ENCODE measurements at places on chromosomes 1 and 21.

DNA sequence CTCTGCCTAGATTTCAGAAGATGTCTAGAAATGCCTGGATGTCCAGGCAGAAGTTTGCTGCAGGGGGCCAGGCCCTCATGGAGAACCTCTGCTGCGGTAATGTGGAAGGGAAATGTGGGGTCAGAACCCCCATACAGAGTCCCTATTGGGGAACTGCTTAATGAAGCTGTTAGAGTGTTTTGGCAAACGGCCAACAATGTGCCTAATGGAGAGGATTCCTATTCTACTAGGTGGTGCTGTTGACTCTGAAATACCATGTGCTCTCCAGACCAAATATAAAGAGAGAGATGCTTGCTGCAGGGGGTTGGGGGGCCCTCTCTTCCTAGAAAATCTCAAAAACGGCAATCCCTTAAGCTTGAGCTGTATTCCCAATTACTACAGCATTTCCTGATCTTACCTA is 57.1 kb upstream of the DR1 start:
- no peak for DNase-seq

- no peak for DNase-seq
Measured at GRCh38 chr21:46038341-46038829, 56.8 kb downstream of the COL6A1 start.

DNA sequence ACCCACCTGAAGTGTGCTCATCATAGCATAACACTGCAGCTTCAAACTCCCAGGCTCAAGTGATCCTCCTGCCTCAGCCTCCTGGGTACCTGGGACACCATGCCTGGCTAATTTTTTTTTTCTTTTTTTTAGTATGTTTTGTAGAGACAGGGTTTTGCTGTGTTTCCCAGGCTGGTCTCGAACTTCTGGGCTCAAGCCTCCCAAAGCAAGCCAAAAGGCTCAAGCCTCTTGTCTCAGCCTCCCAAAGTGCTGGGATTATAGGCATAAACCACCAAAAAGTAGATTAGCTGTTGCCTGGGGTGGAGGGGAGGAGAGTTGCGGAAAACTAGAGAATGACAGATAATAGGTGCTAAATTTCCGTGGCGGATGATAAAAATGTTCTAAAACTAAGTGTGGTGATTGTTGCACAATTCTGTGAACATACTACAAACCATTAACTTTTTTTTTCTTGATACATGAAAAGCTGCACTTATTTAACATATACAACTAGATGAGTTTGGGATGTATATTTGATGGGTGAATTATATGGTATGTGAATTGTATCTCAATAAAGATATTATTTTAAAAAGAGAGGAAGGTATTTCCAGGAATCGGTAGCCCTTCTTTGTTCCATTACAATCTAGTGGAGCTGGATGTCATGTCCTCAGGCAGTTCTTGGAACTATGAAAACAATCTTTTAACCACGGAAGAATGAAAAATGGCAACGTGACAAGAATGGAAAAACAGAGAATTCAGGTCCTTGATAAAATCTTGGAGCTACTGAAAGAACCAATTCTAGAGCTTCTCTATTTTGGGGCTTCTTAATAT is 27.3 kb upstream of the MED18 start:
- no peak for DNase-seq

GRCh38 chr1:33637846-33638440 is 165.5 kb downstream of the ZSCAN20 start:
- DNase-seq: no peak

- peak; percentile 46 for DNase-seq
Measured at GRCh38 chr1:1281533-1282321, 1.5 kb downstream of the SCNN1D start.

DNA sequence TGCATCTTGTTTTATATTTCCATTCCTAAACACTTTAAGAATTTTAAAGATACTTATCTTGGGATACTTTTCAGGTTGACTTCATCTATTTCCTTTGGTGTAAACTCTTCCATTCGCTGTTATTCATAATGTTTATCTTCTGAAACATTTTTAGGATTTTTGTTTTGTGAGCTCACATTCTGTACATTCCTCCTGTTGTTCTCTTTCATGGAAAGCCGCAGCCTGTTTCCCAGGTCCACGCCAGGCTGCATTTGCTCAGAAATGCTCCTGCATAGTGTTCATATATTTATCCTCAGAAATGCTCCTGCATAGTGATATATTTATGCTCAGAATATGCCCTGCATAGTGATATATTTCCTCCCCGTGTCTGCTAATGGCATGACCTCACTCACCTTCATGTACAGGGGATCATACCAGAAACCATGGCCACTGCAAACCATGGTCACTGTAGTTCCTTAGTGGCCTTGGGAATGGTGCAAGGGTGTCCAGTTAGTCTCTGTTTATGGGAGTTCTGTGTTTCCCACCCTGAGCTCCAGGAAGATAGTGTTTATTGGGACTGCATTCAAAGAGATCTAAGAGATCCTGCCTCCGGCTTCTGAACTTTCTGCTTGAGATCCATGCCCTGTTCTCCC is 153.9 kb upstream of the GREM2 start:
- DNase-seq: no peak

DNA sequence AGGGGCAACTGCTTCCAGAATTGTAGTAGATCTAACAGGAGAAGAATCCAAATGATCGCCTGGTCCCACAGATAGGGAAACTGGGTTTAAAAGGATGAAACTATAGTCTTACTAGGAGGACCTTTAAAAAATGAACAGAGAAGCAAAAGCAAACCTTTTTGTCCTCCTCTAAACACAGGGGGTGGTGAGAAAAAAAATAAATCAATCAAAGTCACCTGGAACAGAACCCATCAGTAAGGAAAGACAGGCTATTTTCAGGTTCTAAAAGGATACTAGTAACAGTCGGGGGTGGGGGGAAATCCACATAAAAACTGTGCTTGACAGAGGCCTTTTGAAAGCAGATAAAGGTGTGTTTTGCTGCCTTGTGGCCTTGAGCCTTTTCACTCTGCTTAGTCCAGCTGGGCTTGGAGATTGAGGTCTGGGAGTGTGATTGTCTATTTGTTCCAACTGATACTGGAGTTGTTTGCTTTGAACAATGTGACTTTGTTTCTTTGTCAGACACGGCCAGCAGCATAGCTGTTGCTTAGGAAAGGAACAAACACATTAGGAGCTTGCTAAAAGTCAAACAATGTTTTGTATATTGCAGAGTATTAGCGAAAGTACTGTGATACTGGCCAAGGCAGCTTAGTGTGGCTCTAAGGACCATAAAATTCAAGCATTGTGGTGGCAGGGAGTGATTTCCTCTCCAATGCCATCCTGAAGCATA is 141.1 kb upstream of the IRF2BP2 start:
- no peak for DNase-seq

GRCh38 chr1:100332331-100332730 is 20.0 kb upstream of the CDC14A start:
- no peak for DNase-seq

DNA sequence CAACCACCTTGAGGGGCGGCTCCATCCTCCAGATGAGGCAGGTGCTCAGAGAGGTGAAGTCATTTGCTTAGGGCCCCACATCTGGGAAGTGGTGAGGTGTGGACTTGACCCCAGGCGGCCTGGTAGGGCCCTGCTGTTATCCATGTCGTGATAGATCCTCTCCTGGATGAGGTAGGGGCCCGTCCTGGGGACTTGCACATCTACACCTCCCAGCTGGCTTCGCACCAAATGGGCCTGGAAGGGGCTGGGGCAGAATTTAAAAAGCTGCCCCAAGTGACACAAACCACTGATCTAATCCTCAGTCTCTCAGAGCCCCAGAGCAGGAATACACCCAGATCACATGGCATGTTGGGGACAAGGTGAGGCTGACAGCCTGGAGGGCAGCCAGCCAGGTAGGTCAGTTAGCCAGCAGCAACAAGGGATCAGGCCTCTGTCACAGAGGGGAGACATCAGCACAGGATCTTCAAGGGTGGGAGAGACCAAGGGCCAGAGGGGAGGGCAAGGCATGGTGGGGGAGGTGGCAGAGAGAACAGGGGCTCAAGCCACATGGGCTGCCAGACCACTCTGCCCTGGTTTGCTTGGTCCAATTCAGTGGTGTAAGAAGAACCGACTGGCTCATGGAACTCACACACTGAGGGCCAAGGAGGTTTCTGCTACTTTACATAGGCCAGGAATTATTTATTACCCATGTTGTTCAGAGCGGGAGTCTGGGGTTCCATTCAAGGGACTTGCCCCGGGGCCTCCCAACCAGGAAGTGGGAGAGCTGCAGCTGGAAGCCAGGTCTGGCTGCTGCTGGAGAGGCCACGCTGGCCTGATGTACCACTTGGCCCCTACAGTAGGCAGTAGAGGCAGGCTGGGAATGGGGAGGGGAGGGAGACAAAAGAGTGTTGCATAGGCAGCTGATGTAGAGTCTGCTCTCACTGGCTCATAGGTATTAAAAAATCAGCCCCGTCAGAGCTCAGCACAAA is 12.1 kb downstream of the LRP8 start:
- DNase-seq: no peak

GRCh38 chr1:207115269-207115668 is 11.2 kb downstream of the C4BPA start:
- DNase-seq: no peak

DNA sequence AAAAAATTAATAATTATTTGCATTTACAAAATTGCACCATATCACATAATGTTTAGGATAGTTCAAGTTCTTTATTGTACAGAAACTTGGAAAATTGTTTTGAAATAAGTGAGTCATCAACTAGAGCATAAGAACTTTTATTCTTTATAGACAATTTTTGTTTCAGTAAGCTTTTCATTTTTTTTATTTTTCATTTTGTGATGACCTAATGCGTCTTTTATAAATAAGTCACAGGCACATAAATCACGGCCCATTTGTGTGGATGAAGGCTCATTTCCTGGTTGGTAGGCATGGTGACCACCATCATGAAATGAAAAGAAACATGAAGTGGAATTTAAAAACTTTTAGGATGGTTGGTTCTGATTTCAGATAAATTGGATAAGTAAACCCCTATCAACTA is 39.3 kb downstream of the SPAG17 start:
- DNase-seq: no peak

DNA sequence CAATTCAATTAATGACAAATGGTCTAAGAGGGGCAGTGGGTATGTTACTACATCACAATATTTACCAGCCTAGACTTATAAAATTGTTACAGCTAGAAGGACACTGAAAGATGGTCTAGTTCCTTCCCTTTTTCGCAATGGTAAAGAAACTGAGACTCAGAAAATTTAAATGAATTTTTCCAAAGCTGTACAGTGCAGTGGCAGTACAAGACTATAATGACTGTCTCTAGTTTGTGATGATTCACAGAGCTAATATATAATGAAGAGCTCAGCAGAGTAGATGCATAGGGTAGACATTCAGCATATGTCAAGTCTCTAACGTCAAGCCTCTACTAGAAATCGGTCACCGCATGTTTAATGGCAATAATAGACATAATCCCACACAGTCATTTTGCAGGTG is 4.6 kb downstream of the PLPP3 start:
- no peak for DNase-seq

GRCh38 chr1:240909701-240910457 is 297.9 kb upstream of the GREM2 start:
- no peak for DNase-seq

GRCh38 chr1:152869808-152870419 is 8.2 kb upstream of the SMCP start:
- DNase-seq: peak; percentile 75

- no peak for DNase-seq
Measured at GRCh38 chr1:211647711-211648121, 27.7 kb downstream of the NEK2 start.

DNA sequence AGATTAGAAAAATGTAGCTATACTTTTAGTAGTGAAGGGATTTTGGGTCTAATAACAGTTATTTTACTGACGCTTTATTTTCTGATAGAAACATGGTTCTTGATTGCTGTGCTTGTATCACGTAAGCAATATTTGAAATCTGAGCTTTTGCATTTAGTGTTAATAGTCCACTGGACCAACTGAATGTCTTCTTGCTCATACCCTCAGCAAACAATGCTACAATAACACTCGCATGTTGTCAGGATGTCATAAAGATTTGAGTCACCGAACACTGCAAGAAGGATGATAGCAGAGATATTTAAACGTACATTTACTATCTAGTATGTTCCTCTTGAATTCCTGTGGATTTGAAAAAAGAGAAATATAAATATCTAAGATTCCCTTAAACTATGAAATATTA is 7.5 kb downstream of the DYRK1A start:
- DNase-seq: no peak

- DNase-seq: no peak
Measured at GRCh38 chr1:87044840-87045239, 130.4 kb downstream of the HS2ST1 start.

- no peak for DNase-seq
Measured at GRCh38 chr1:90198616-90199332, 203.9 kb downstream of the ZNF326 start.

- DNase-seq: no peak
Measured at GRCh38 chr1:221045151-221045550, 165.9 kb downstream of the HLX start.

DNA sequence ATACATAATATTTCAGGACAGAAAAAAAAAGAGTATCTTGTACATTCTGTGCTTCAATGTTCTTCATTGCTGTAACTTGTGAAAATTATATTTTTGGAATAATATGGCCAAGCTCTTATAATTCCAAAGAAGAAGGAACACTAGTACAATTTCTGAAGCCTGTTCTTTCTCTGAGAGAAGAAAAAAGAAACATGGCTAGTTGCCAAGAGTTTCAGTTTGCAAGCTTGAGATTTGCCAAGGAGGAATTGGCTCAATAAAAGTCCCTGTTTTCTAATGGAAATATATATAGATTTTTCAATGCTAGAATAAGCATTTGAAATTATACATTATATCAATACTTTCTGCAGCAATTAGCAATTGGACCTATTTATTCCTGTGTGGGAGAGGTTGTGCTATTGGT is 285.2 kb upstream of the NEGR1 start:
- DNase-seq: no peak

GRCh38 chr21:46656820-46657219 is 21.3 kb downstream of the PRMT2 start:
- no peak for DNase-seq

- DNase-seq: no peak
Measured at GRCh38 chr1:46563341-46563740, 11.9 kb upstream of the KNCN start.

DNA sequence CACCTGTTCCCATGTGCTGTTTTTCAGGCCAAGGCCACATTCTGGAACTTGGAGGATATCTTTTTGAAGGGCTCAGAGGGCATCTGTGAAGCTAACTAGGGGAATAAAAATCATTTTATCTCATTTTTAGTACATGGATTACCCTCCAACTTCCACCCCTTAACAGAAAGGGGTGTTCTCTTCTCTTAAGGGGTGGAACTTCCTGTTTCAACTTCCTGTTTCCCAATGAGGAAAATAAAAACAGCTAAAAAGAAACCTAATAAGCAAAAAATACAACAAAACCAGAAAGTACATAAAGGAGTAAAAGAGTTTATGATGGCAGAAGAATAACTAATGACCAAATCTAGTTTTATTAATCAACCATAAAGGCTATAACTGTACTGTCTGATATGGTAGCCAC is 24.8 kb upstream of the SLC22A15 start:
- no peak for DNase-seq

- DNase-seq: no peak
Measured at GRCh38 chr21:24869862-24870261, 737.4 kb downstream of the MRPL39 start.

GRCh38 chr1:7941437-7941793 is 776 bp upstream of the TNFRSF9 start:
- DNase-seq: no peak

GRCh38 chr1:170415710-170416372 is 116.1 kb upstream of the GORAB start:
- DNase-seq: no peak

GRCh38 chr1:186187601-186188000 is 187.5 kb downstream of the TPR start:
- DNase-seq: no peak

All from stimulated activated CD4-positive, alpha-beta T cell treated with anti-CD3 and anti-CD28 coated beads, Interleukin-15, amount 100 ng/mL, for 24 hours (primary cell).